ENCODE measurements at places on chromosomes 5 and 9.

DNA sequence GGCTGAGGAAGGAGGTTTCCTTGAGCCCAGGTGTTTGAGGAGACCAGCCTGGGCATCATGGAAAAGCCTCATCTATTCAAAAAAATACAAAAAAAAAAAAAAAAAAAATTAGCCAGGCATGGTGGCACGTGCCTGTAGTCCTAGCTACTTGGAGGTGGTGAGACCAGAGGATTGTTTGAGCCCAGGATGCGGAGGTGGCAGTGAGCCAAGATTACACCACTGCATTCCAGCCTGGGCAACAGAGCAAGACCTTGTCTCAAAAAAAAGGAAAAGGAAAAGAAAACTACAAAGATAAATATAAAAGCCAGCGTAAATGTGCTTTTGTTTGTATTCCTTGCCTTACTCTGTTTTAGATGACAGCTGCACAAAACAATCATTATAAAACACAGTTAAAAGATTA, 2249.2 kb upstream of the C9orf72 start:
- DNase-seq: no peak

DNA sequence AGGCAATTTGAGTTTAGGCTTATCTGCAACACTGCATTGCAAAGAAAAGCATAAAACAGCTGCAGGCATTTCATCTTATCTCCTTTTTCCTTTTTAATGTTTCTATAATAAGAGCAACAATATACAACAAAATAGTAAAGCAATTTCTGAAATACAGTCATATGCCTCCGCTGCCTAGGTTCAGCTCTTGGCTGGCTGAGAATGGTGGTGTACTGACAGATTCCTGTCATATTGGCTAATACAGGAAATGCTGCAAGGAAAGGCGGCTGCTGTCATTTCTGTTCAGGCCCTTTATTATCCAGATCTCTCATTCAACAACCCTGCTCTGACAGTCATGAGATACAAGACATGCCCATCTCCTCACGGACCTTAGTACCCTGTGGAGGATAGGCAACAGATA, 677.0 kb downstream of the TAF11L14 start:
- no peak for DNase-seq

DNA sequence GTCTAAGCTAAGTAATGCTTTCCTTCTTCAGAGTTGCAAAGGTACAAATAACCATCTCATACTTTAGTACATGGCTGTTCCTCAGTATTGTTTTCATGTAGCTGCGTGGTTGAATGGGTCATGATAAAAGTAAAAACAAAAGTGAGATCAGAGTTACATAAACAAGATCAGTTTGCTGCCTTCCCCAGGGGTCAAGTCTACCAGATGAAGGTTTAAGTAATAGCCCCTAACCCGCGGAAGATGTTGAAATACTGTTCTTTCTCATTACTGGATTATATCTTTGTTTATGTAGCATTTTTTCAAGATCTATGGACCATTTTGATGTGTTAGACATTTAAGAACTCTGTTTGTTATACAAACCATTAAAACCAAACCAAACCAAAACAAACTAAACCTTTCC, 34.1 kb upstream of the ARRDC3 start:
- DNase-seq: no peak

DNA sequence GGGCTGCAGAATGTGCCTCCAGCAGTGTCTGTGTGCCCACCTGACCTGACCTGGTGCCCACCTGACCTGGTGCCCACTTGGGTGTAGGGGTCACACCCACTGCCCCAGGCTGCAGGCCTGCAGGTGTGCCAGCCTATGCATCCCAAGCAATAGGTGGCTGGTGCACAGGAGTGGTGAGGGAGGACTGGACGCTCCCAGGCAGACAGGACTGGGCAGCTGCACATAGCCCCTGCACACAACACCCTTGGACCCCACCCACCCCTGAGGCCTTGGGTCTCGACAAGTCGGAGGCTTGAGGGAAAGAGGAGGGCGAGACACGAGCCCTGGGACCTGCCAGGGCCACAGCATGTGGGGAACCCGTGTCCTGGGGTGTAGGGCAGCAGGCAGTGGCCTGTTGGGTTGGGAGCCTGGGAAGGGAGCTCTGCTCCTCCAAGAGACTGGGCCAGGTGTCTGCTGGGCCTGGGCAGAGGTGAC, 10.8 kb upstream of the NRARP start:
- no peak for DNase-seq

GRCh38 chr9:115883467-115884329, 269.9 kb upstream of the PAPPA start:
- no peak for DNase-seq

GRCh38 chr5:149404746-149405549, 25.9 kb upstream of the IL17B start:
- DNase-seq: no peak

Data from stimulated activated effector memory CD8-positive, alpha-beta T cell treated with anti-CD3 and anti-CD28 coated beads, Interleukin-12 subunit alpha, Interleukin-12 subunit beta, amount 100 ng/mL, for 72 hours (primary cell).